Activated naive CD4-positive, alpha-beta T cell treated with anti-CD3 and anti-CD28 coated beads, Interleukin-2, amount 50 U/mL, for 72 hours (primary cell): ENCODE measurements at places on chromosomes 1 and 21. TPM values are rescaled to one million over a fixed set of nuclear protein-coding genes. Genes with fewer than 3 reads are reported as not detected.

- DNase-seq = no peak
These were observed 181.6 kb downstream of the NCAM2 start for GRCh38 chr21:21179619-21180298.

DNA sequence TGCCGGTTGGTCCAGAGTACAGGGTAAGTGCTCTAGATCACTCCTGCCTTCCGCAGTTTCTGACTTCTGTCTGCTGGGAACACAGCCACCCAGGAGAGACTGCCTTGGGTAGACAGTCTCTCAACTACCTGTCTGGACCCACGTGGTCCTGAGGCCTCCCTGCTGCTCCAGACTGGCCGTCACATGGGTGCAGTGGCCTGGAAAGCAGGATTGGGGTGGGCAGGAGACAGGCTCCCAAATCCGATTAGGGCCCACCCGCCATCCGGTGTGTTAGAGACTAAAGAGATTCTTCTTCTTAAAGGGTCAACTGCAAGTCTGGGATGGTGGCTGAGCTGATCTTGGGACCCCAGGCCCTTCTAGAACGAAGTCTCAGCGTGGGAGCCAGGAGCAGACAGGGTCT is 105.5 kb downstream of the EBNA1BP2 start:
- no peak for DNase-seq

DNA sequence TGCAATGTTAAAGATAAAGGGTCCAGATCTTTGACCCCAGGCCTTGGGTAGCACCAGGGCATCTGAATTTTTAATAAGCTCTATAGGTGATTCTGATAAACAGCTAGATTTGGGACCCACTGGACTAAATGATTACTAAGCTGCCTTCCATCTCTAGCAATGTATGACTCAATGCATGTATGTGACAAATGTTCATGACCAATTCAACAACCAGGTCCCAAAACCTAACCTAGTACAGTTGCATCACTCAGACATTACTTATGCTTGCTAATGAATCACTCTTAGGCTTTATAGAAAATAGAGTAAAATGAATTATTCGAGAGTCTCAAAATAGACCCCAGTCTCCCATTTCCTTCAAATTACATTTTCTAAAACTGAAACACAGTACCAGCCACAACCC is 35.5 kb downstream of the RCAN1 start:
- no peak for DNase-seq

DNA sequence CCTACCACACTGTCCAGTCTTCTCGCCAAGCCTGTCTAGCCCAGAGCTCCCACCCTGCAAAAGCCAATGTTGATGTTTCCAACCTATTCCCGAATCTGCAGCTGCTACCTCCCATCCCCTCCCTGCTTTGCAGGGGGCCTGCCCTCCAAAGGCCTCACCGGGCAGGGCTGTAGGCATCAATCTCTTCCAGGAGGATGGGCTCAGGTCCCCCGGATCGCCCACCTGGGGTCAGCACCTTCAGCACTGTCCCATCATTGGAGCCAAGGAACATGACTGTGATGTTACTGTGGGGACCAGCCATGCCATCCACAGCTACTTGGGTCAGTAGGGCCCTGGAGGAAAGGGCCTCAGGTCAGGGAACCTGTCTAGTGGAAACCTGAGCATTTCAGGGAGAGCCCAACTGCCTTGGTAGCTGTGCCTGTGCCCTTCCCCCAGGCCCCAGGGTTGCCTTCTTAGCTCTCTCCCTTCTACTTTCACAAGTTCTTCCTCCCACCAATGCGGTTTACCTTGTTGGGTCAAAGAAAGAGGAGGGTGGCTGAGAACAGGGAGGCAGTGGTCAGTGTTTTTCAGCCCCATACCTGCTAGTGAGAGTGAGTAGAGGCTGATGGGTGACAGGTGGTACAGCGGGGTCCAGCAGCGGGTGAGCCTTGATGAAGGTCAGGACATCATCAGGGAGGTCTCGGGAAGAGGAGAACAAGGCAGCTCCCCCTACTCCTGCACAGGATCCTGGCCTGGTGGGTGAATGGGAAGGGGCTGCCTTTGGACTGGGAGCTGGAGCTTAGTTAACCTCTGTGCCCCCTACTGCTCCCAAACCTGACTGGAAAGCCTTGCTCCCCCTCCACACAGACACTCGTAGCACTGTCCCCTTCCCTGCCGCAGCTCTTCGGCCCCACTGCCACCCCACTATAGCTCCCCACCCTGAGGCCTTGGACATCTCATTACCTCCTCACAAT is 10.7 kb downstream of the SEMA6C start:
- no peak for DNase-seq

GRCh38 chr1:53362270-53362669 is 34.4 kb upstream of the LRP8 start:
- DNase-seq = peak; percentile 7

DNA sequence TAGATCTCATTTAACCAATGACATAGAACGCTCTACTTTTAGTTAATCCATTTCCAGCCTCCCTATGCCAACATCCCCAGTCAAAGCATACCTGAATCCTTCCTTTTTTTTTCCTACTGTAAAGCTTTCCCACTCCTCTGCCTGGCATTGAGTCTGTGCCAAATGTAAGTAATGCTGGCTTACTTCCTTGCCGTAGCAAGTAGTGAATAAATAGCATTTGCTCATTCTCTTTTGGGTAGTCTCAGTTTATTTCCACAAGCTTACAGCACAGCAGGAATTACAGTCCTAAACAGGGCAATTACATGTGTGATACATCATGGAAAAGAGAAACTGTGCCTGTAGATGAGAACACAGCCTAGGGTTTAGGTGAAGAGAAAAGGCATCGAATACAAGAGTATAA is 352.6 kb upstream of the NEGR1 start:
- no peak for DNase-seq

GRCh38 chr1:55447488-55447887 is 232.3 kb upstream of the USP24 start:
- DNase-seq = no peak

GRCh38 chr1:69737527-69738185 is 169.9 kb downstream of the LRRC7 start:
- peak; percentile 24 for DNase-seq

- DNase-seq = no peak
These were observed 13.7 kb upstream of the PLPPR5 start for GRCh38 chr1:99018313-99018712.

SDE2 gene
- total RNA-seq = 15.9 TPM

DNA sequence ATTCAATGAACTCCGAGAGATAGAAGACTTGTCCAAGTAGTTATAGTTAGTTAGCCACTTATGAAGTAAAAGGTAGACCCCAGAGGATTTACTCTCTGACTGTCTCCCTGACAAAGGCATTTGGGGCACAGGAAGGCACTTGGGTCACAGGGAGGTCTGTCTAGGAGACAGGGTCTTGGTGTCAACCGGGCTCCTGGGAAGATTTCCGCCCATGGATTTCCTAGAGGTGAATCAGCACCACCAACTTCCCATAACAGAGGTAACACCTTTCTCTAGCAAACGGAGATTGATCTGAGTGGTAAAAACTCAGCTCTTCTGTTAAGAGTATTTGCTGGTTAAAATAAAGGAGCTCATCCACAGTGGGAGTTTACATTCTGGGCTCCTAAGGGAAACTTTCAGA is 16.4 kb downstream of the CCN1 start:
- DNase-seq = no peak

DNA sequence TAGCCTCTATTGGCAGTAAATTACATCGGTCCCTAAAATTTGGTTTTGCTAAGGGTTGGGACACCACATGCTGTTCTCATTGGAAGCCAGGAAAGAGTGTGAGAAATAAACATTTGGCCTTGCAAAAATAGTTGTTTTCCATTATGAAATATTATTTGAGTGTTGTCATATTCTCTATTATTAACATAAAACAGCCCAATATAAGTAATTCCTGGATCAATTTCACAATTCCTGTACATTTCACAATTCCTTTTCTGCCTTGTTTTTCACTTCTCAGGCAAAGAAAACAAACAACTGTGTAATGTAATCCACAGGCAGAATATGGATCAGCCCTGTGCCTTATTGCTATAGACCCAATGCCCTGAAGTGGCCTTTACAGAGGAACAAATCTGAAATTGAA is 40.5 kb downstream of the C1orf87 start:
- DNase-seq = no peak
